Epithelial cell of esophagus (primary cell): ENCODE measurements at places on chromosomes 16 and 17.
A peak's percentile ranks its signal among the peaks of the same experiment; 100 is the strongest.

GRCh38 chr17:52181782-52182181, 23.3 kb upstream of the CA10 start:
- DNase-seq: no peak

- DNase-seq: peak; percentile 94
These were observed 17.7 kb downstream of the POLR3E start for GRCh38 chr16:22314661-22315626.

GRCh38 chr16:56847173-56847910, 17.7 kb upstream of the SLC12A3 start:
- no peak for DNase-seq

- DNase-seq: no peak
These were observed 71.8 kb downstream of the PRKCA start for GRCh38 chr17:66373944-66374817.

GRCh38 chr16:15672514-15673167, 22.6 kb downstream of the NDE1 start:
- DNase-seq: peak; percentile 99

- DNase-seq: no peak
These were observed 312.4 kb upstream of the CDH5 start for GRCh38 chr16:66054095-66054494.

DNA sequence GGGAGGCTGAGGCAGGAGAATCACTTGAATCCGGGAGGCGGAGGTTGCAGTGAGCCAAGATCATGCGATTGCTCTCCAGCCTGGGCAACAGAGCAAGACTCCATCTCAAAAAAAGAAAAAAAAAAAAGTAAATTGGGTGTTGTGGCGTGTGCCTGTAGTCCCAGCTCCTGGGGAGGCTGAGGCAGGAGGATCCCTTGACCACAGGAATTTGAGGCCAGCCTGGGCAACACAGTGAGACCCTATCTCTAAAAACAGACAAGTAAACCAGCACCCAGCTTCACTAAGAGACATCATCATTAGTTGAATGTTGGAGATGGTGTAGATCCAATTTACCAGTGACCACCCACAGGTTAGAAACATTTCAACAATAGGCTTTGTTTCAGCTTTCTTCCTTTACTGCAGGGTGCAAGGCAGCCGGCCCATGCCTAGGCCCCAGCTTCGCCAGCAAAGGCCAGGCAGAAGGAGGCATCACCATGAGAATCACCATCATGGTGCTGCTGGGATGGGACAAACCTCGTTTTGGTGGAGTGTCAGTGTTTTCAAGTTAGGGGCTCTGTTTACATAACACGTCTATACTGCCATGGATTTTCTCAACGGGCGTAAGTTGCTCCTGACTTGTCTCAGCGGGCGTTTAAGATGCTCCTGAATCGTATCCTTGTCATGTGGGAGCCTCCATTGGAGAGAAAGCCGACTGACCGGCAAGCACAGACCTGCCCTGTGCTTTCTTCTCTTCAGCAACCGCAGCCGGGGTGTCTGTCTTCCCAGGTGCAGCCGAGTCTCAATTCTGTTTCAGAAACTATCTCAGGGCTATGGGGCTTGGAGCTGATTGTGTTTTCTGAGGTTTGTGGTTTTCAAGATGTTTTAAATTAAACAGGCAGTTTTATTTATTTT, 7.3 kb downstream of the TCF25 start:
- peak; percentile 92 for DNase-seq

- peak; percentile 78 for DNase-seq
These were observed 27.5 kb downstream of the ZFHX3 start for GRCh38 chr16:73020409-73020884.

DNA sequence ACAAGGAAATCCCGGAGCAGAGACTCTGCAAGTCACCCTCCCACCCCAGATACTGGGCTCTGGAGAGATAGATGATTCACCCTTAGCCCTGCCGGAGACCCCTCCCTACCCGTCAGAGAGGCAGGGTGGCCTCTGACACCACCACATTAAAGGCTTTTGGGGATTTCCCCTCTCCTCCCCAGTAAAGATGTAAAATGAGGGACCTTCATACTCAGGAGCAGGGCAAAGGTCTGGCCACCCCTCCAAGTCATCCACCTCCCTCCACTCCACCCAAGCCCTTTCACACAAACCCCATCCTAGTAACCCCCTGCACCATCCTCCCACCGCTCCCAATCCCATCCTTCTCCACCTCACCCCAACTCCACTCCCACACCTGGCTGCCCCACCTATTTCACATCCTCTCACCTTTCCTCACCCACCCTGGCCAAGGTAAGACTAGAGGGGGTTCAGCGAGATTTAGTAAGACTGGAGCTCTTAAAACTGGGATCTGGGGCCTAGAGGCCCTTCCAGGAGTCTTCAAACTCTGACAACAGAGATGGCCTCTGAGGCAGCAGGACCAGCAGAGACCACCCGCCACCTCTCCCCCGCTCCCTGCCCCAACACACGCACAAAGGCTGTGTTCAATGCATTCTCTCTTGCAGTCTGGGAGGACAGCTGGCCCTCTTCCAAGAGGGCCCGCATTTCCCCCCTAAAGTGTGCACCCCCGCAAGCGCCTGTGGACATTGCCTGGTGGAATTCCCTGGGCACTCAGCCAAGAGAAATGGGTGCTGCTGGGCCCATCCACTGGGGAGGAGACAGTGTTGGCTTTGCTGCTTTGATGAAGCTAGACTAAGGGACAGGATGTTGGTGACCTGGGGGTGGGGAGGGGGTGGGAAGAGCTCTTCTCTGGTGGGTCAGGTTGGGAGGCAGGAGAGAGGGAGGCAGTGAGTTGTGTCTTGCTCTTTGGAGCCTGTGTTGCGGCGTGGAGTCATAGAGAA, 1.1 kb downstream of the ABAT start:
- DNase-seq: peak; percentile 21

DNA sequence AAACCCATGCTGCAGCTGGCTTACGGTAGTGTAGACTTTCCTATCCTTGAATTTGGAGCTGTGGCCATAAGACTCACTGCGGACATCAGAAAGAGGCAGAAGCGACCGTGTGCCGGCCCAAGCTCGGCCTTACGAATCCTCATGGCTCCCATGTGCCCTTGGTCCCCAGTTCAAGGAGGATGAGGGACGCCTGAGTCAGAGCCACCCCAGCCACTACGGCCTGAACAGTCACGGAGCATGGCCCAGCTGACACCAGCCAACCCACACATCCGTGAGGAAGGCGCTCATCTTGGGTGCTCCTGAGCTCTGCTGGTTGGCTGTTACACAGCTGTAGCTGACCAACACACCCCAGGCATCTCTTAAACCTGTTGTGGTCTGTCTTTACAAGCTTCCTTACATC, 44.0 kb downstream of the ZCCHC14 start:
- no peak for DNase-seq

- DNase-seq: peak; percentile 75
These were observed 631 bp downstream of the TRAF7 start for GRCh38 chr16:2155977-2156848.

DNA sequence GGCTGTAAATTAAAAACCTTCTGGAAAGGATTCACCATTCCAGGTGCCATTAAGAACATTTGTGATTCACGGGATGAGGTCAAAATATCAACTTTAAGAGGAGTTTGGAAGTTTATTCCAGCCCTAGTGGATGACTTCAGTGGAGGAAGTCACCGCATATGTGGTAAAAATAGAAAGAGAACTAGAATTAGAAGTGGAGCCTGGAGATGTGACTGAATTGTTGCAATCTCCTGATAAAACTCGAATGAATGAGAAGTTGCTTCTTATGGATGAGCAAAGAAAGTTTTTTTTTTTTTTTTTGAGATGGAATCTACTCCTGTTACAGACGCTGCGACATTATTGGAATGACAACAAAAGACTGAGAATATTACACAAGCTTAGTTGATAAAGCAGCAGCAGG, 26.7 kb downstream of the CCL4 start:
- no peak for DNase-seq

GRCh38 chr17:2125013-2125535, 70.2 kb downstream of the HIC1 start:
- DNase-seq: no peak

DNA sequence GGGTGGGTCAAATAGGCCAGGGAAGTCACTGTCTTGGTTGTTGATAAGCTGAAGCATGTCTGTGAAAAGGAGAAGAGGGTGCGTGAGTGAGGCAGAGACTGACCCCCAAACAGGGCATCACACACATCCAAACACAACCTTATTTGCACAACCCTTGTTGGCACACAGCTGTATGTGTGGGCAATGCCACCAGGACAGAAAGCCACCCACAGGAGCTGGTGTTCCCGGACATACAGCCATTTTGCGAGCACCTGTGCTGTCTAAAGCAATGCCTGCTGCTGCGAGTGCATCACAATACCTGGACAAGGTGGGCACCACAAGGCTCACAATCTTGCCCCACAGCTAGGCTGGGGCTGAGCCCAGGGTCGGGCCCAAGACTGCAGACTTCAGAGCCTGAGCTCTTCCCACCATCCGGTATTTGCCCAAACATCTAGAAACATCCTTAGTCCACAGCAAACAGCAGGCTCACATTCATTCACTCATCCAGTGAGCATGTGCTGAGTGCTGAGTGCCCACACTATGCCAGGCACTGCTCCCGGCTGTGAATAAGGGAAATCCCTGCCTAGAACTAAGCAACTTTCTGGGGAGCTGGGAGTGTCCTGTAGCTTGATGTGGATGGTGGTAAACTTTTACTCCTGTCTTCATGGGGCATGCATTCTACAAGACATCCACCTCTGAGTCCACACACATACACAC, 16.2 kb downstream of the SREBF1 start:
- DNase-seq: no peak

DNA sequence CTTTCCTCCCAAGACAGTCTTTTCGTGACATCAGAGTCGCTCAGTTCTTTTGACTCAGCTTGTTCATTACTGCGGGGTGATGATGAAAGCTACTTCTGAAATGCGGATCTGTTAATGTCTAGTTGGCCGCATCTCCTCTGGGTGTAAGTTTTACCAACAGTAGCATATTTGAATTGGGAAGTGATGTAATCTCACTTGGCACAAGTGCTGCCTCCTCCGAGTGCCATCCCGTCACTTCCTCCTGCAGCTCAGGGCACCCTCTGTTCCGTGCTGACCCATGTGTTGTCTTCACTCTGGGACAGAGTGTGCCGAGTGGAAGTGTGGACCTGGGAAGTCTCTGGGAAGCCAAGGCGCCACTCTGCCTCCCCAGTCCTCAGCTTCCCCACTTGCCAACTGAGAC, 8.9 kb downstream of the ADAD2 start:
- peak; percentile 27 for DNase-seq

DNA sequence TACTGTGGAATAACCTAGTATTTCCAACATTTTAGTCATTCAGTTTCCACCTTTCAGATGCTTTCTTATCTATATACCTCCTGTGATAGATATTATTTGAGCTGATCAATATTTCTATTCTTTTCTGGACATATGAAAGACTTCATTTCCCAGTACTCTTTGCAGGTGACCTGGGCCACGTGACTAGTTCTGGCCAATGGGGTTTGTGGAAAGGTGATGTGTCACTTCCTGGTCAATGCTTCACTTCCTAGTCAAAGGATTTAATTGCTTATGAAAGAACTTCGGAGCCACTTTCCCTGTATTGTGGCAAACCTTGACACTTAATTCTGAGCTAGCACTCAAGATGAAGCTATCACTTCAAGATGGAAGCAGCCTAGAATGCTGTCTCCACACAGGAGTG, 248.9 kb upstream of the FOXF1 start:
- no peak for DNase-seq

GRCh38 chr17:1123921-1124715, 55.7 kb downstream of the ABR start:
- DNase-seq: no peak

- no peak for DNase-seq
These were observed 54.0 kb downstream of the COTL1 start for GRCh38 chr16:84563786-84564420.

GRCh38 chr17:10155371-10156076, 42.9 kb downstream of the GAS7 start:
- no peak for DNase-seq
